ENCODE measurements at places on chromosomes 16 and 17.

DNA sequence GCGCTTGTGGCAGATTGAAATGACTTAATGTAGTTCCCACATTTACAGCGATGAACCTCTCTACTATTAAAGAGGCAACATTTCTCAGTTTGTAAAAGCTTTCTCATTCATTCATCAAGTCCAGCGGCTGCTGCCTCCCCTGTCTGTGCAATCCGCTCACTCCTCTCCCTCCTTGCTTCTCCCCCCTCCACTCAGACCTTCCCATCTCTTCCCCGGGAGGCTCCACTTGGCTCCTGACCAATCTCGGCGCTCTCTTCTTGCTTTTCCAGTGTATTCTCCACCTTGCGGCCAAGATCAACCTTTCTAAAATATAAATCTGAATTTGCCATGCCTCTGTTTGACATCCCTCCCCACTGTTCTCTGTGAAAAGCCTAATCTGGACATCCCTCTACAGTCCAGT, 117.5 kb downstream of the ASIC2 start:
- no peak for DNase-seq

- no peak for DNase-seq
Measured at GRCh38 chr16:85820604-85821372, 21.3 kb downstream of the COX4I1 start.

DNA sequence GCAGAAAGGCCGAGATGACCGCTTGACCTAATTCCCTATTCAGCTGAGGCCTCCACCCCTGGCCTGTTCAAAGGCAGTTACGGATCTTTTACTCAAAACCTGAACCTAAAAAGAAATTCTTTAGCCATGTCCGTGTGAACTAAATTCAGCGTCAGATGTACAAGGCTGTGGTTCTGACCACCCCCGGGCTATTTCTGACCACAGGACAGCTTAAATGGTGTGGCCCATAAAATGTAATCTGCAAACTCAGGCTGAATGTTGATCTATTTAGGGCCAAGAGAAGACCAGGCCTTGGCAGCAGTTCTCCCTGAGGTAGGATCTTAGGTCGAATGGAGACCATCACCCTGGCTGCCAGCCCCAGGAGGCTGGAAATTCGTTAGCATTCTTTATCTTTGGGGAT, 485.5 kb downstream of the WWOX start:
- no peak for DNase-seq

- no peak for DNase-seq
Measured at GRCh38 chr17:40551879-40552768, 13.1 kb downstream of the CCR7 start.

DNA sequence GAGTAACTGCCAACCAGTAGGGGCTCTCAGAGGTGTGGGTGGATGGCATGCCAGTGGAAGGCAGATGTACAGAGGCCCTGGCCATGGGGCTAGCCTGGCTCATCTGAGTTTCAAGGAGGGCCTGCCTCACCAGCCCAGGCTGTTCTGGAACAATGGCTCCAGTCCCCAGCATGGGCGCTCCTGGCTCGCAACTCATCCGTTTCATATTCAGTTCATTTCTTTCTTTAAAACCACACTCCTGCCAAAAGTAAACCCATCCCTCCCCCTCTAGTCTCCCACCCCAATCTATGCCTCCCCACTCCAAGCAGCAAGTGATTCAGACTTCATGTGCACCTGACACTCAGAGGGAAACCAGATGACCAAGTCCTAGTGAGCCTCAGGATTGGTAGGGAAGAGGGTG, 2.4 kb downstream of the CCL13 start:
- no peak for DNase-seq

DNA sequence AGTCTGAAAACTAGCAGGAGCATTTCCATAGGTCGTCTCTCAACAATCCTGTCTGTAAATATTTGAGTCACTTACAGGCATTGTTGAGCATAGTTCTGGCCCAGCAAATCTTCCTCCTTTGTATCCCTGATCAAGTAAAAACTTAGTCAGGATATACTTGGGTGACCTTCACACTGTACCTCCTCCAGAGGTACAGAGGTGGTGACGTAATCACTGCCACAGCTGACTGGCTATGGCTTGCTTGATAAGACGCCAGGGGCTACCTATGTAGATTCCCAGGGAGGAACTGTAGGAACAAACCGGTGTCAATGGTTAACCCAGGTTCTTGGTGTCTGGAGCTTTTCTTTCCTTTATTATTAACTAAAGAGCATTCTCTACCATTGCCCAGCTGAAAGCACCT, at the start of gene KCNJ16:
Gene KCNJ16 (plus strand): TSS at position 270 of the 400 bp plus-strand sequence. CDS start 56,863 bp downstream, outside the sequence.
- no peak for DNase-seq

GRCh38 chr16:28873543-28874201, 4.6 kb upstream of the ATP2A1 start:
- no peak for DNase-seq

- no peak for DNase-seq
Measured at GRCh38 chr16:57507136-57508034, 21.1 kb upstream of the DOK4 start.

DNA sequence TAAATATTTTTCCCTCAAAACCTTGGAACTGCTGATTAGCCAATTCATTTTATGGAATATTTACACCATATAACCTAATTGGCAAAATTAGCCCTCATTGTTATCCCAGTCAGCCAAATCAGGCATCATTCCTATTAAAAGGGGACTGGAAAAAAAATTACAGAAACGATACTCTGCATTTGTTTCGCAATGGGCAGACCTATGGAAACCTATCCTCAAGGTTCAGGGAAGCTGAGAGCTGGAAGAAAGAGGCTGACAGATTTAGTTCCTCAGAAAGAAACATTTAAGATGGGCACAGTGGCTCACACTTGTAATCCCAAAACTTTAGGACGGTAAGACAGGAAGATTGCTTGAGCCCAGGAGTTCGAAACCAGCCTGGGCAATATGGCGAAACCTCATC, 85.6 kb upstream of the RPH3AL start:
- DNase-seq, result no peak

DNA sequence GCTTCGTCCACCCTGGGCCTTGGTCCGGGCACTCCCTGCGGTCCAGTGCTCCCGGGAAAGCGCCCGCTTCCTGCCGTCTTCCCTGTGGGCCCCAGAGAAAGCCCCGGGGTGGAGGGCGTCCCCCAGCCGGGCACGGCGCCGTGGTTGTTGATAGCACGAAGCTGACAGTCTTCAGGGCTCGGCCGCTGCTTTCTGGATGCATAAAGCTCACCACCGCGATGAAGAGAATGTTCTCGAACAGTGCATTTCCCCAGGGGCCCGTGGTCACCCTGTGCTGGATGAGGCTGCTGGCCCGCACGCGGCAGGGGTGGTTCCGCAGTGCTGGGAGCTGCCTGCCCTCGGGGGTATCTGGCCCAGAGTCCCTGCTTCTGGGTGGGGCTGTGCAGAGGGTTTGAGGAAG, 53.2 kb downstream of the BAHCC1 start:
- DNase-seq, result no peak

DNA sequence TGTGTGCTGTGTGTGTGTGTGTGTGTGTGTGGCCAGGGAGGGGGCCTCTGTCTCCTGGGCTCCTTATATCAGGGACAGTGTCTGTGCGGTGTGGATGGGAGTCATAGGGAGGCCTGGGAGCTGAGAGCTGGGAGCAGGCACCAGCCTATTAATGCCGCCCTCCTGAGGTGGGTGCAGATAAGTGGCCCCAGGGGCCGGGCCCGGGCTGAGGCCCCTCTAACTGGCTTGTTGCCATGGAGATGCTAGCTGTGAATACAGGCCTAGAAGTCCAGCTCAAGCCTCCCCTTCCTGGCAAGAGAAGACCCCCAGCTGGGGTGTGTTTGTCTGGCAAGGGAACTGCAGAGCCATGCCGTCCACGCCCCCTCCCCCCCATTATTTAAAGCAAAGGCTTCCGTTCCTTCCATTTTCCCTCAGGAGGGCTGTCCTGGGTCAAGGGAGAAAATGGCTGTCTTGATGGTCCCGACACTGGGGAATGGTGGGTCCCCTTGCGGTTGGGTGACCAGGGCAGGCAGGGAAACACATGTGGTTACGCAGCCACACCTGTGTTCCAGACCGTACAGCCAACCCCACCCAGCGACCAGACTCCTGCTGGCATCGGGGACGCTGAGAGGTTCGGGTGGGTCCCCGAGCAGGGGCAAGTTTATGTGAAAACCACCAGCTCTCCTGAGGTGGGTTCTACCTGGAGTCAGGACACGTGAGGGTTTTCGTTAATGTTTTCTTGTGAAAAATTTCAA, 141.1 kb downstream of the MRM1 start:
- DNase-seq, result no peak

DNA sequence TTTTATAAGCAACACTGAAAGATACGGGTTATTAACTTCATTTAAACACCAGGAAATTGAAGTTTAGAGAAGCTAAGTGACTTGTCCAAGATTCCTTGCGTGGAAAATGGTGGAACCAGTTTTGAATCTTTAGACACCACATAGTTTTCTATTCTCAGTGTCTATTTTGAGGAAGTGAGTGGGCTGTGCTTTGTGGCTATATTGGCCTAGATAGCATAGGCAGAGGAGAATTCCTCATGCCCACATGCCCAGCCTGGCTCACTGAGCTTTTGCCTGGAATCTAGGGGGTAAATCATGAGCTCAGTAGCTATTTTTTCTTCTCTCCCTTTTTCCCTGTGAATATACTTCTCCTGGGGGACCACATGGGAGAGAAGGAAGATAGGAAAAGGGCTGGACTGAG, 431.3 kb downstream of the HS3ST3B1 start:
- DNase-seq, result no peak

GRCh38 chr17:12627781-12628451, 37.8 kb upstream of the MYOCD start:
- DNase-seq, result peak; percentile 70

DNA sequence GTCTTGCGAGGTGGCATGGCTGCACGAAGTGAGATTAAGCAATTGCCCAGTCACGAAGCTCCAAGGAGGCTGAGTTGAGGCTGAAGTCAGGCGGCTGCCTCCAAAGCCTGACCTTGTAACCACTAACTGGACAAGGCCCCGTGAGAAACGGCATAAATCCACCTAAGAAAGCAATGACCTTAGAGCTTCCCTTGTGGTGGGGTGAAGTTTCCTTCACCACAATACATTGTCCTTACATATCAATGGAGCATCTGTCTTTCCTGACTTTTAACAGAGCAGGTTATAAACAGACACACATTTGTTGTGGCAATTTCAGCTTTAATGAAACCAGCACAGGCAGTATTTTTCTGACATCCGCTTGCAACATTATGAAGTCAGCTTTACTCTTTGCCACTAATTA, 2.5 kb upstream of the MED9 start:
- DNase-seq, result no peak

DNA sequence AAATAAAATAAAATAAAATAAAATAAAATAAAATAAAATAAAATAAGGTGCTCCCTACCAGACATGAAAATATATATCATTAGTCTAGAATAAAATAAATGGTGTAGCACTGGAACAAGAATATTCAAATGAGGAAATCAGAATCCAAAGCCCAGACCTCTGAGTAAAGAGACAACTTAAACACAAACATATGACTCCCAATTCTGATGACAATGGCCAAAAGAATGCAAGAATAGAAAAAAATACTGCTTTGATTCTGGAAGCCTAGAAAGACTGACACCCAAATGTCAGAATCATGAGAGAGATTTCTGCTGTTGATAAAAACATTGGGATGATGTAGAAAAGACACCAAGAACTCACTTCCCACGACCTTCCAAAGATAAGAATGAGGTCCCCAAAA, 27.9 kb downstream of the MYOCD start:
- no peak for DNase-seq

- no peak for DNase-seq
Measured at GRCh38 chr17:58081646-58082340, 1.4 kb upstream of the DYNLL2 start.

- no peak for DNase-seq
Measured at GRCh38 chr16:17173281-17173680, 297.5 kb downstream of the XYLT1 start.

- no peak for DNase-seq
Measured at GRCh38 chr17:76277300-76278267, 12.4 kb downstream of the UBALD2 start.

GRCh38 chr16:69847643-69848042, 85.5 kb downstream of the WWP2 start:
- DNase-seq, result no peak

DNA sequence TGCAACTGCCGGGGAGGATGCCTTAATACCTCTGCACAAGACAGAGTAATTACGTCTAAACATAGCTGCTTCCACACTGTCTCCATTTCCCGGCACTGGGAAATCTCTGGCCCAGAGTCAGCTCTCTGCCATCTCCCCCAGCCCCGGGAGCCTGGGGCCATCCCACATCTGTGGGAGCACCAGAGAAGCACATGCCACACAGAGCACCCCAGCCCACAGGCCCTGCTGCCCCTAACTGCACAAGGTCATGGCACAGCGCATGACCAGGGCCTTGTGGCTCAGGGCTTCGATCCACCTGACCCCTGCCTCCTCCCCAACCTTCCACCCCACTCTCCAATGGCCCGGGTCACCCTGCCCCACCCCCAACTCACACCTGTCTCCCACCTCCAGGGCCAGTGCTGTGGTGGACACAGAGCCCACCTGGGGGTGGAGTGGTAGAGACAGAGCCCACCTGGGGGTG, 36.6 kb upstream of the RBFOX3 start:
- no peak for DNase-seq

GRCh38 chr17:8995711-8996110, 25.6 kb upstream of the NTN1 start:
- no peak for DNase-seq

- DNase-seq, result peak; percentile 98
Measured at GRCh38 chr17:72255481-72255880, 134.7 kb downstream of the SOX9 start.

- no peak for DNase-seq
Measured at GRCh38 chr16:56362706-56363105, 62.6 kb downstream of the AMFR start.

DNA sequence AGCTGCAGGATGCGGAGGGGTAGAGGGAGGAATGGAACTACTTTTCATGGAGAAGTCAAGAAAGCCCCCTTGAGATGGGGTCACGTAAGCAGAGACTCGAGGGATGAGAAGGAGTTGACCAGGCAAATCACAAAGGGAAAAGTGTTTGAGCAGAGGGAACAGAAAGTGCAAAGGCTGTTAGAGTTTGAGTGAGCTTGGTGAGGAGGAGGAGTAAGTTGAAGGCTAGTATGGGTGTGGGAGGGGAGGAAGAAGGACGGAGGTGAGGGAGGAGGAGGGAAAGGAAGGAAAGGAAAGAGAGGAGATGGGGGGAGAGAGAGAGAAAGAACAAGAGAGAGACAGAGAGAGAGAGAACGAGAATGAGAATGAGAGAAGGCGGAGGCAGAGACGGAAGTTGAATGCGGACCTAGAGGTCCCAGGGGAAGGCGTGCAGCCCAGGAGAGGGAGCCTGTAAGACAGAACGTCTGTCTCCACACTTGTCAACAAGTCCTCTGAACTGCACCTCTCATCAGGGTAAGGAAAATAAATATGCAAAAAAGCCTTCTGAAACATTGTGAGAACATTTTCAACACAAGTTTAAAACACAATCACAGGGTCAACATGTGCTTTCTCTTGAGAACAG, 279.8 kb upstream of the EEF2KMT start:
- DNase-seq, result no peak

- no peak for DNase-seq
Measured at GRCh38 chr16:19645557-19645981, 72.5 kb downstream of the KNOP1 start.

- no peak for DNase-seq
Measured at GRCh38 chr16:11010575-11011221, 66.3 kb downstream of the CLEC16A start.

- no peak for DNase-seq
Measured at GRCh38 chr17:49691086-49691676, 13.3 kb upstream of the SPOP start.

- DNase-seq, result no peak
Measured at GRCh38 chr16:50530277-50531236, 17.6 kb upstream of the NKD1 start.

GRCh38 chr16:69346683-69347082, 4.9 kb downstream of the TMED6 start:
- no peak for DNase-seq

Data from retinal pigment epithelial cell (primary cell).